ENCODE measurements at places on chromosomes 1 and 21. TPM values are rescaled to one million over a fixed set of nuclear protein-coding genes. Genes with fewer than 3 reads are reported as not detected.

The ENAH gene
- 51.4 TPM for total RNA-seq

The IL12RB2 gene
- 1.3 TPM for total RNA-seq

The FAM163A gene
- total RNA-seq = not detected

The ARF1 gene
- 368 TPM for total RNA-seq

The LRRC39 gene
- total RNA-seq = 0.71 TPM

The UBXN10 gene
- total RNA-seq = 7.8 TPM

The PARP1 gene
- total RNA-seq = 59.2 TPM

The FCGR3A gene
- 323 TPM for total RNA-seq

The CCDC185 gene
- total RNA-seq = not detected

The HSPB7 gene
- 4.9 TPM for total RNA-seq

DNA sequence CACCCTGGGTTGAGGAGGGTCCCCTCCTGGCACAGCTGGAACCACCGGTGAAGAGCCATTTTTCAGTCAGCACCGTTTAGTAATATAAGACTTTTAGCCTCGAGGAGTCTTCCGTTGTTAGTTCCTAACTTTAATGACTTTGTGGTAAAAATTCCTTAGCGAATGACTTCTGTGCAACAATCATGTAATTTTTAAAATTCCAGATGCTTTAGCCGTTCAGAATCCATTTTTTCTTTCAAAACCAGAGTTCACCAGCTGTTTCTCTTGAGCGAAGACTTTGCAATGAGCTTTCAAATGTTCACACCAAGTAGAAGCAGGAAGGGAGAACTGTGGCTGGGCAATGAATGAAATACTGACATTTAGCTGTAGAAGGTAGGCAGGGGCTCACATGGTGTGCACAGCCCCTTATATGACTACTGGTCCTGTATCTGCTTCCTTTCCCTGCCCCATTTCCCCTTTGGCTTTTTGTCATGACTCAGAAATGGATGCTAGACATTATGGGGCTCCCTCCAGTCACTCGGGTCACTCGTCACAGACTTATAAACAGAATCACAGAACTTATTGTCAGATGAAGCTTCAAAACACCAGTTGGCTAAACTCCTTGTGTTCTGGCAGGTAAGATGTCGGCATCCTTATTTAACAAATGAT lies 4.1 kb downstream of the DISC1 start:
- H3K27ac ChIP-seq = no peak overlapping the region
- no peaks in the 10 kb centered on the region for H3K36me3 ChIP-seq
- peaks cover 10% of the 10 kb centered on the region for H3K4me1 ChIP-seq
- no peak for DNase-seq
- no peaks in the 10 kb centered on the region for H3K27me3 ChIP-seq

- no peaks in the 10 kb centered on the region for H3K36me3 ChIP-seq
- H3K4me1 ChIP-seq = peaks cover 23% of the 10 kb centered on the region
- peaks cover 13% of the 10 kb centered on the region for H3K27me3 ChIP-seq
- DNase-seq = no peak
- no peak overlapping the region for H3K4me3 ChIP-seq
- no peak overlapping the region for H3K27ac ChIP-seq
These were observed 134.6 kb upstream of the ARHGEF16 start for GRCh38 chr1:3319874-3320245.

DNA sequence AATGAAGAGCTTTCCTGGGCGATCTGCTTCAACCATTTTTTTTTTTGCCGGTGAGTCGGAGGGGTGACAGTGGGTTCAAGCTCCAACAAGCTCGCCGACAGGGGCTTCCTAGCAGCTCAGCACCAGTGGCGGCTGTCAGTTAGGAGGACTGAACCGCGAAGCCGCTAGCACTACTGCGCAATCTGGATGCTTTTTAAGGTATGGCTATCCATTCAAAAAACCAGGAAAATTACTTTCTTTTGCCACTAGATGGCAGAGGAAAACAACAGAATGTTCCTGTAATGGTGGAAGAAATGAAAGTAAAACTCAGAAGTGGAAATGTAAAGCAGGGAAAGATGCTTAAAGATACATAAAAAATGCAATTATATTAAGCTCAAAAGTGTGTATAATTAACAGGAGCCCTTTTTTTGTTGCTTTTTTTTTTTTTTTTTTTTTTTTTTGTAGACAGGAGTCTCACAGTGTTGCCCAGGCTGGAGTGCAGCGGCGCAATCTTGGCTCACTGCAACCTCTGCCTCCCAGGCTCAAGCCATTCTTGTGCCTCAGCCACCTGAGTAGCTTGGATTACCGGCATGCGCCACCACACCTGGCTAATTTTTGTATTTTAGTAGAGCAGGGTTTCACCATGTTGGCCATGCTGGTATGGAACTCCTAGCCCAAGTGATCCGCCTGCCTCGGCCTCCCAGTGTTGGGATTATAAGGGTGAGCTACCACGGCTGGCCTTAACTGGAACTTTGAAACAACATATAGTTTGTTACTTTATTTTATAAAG lies 8.5 kb downstream of the KYAT3 start:
- H3K27ac ChIP-seq = peak overlapping the region; percentile 33
- peaks cover 44% of the 10 kb centered on the region for H3K36me3 ChIP-seq
- peak; percentile 59 for DNase-seq
- H3K4me3 ChIP-seq = peak overlapping the region; percentile 31
- H3K4me1 ChIP-seq = peaks cover 52% of the 10 kb centered on the region
- H3K27me3 ChIP-seq = no peaks in the 10 kb centered on the region

DNA sequence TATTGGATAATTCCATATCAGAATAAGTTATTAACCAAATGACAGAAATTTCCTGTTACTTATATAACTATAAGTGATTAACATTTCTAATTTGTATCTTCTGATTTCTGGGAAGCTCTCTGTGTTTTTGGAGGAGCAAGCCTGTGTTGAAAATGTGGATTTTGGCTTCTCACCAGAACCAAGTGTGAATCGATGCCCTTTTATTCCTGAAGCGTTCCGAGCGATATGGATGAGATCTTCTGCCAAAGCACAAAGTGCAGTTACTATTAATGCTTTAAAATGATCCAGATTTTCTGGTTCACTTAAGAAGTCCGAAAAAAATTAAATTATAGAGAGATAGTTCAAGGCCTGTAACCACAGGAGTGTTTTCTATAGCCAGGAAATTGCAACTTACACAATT lies 22.8 kb downstream of the ALG14 start:
- no peaks in the 10 kb centered on the region for H3K36me3 ChIP-seq
- H3K27me3 ChIP-seq = no peaks in the 10 kb centered on the region
- H3K27ac ChIP-seq = no peak overlapping the region
- no peaks in the 10 kb centered on the region for H3K4me1 ChIP-seq
- no peak for DNase-seq
- H3K4me3 ChIP-seq = no peak overlapping the region

GRCh38 chr1:165861911-165862310 lies 34.5 kb downstream of the UCK2 start:
- H3K36me3 ChIP-seq = no peaks in the 10 kb centered on the region
- DNase-seq = no peak
- no peaks in the 10 kb centered on the region for H3K27me3 ChIP-seq
- no peaks in the 10 kb centered on the region for H3K4me1 ChIP-seq

GRCh38 chr1:51264451-51264850 lies 28.4 kb downstream of the RNF11 start:
- no peak for DNase-seq
- H3K27ac ChIP-seq = no peak overlapping the region
- H3K36me3 ChIP-seq = no peaks in the 10 kb centered on the region

DNA sequence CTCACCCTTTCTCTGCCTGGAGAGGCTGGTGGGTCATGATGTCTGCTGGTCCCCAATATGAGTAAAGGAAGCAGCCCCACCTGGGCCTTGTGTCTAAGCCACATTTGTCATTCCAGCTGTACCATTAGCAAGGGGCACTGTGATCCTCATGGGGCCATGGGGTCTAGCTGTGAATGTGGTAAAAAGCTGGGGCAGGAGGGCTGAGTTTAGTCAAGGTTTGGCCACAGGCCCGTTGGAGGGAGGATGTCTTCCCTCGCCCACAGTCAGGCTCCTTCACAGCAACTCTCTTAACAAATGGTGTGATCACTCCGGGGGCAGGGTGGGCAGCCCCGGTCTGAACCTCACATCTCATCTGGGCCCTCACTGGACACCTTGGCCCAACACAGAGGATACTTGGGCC lies 115.4 kb downstream of the DMRTB1 start:
- no peak overlapping the region for H3K27ac ChIP-seq
- no peaks in the 10 kb centered on the region for H3K27me3 ChIP-seq
- no peak for DNase-seq
- no peaks in the 10 kb centered on the region for H3K36me3 ChIP-seq

DNA sequence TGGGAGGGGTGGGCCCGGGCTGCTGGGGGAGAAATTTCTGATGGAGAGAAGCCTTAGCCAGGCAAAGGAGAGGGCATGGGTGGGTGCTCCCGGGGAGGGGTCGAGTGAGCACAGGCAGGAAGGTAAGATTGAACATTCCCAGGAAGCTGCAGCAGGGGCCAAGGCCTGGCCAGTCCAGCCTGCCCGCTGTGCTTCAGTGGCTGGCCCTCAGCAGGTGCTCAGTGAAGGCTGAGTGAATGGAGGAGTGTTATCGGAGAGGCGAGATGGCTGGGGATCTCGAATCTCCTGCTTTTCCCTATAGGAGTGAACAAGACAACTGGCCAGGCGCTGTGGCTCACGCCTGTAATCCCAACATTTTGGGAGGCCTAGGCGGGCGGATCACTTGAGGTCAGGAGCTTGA lies 20.9 kb downstream of the SPSB1 start:
- no peak overlapping the region for H3K27ac ChIP-seq
- H3K27me3 ChIP-seq = no peaks in the 10 kb centered on the region
- H3K4me3 ChIP-seq = no peak overlapping the region
- H3K4me1 ChIP-seq = peaks cover 32% of the 10 kb centered on the region

DNA sequence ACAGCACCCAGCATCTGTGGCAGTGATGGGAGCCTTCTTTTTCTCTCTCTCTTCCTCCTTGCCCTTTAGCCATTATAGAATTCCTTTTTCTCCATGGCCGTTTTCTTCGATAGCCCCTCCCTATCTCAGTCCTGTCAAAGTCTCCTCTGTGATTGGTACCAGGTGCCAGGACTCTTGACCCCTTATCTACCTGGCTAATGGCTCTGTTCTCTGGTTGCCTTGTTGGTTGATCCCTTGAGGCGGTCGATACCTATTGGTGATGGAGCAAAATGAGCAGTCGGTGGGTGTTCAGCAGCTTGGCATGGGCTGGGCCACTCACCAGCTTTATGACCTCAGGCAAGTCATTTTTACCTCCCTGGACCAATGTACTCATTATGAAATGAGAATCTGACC lies 2.0 kb downstream of the ATF3 start:
- peaks cover 7% of the 10 kb centered on the region for H3K36me3 ChIP-seq
- H3K27me3 ChIP-seq = peaks cover 8% of the 10 kb centered on the region
- no peak for DNase-seq
- H3K4me1 ChIP-seq = peaks cover 35% of the 10 kb centered on the region

- no peaks in the 10 kb centered on the region for H3K4me1 ChIP-seq
- peak within 1 kb of the TSS; percentile 58 for H3K27ac ChIP-seq
- H3K4me3 ChIP-seq = peak within 1 kb of the TSS; percentile 39
- no peak for DNase-seq
- no peaks in the 10 kb centered on the region for H3K27me3 ChIP-seq
These were observed at the start of gene CD247 for GRCh38 chr1:167518331-167518700. TSS of gene CD247 (minus strand) at chr1:167518529. CDS start at chr1:167518465, 64 bp downstream.

DNA sequence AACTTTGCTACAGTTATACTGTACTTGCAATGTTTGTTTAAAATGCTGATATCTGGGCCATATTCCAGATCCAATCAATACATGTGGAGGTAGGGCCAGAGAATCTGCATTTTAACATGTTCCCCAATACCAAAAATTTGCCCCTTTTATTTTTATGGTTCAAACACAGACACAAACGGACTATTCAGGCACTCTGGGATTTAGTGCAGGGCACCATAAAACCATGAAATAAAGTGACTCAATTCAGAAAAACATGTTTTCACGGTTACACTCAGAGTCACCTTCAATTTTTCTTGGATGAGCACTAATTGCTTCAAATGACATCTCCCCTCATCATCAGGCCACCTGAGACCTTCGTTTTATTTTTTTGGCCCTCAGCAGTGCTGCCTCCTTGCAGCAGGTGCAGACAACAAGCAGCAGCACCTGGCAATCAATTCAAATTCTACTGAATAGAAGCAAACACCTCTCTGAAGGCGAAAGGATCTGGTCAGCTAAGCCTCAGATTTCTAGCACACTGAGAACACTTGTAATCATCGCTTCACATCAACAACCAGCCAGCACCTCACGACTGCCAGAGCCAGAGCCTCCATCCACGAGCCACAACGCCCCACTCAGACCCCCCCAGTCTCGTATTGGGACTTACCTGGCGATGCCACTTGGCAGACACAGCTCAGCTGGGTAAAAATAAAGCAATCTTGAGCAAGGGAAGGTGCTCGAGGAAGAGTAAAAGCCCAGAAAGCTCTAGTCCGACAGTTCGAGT lies 1.1 kb downstream of the ERO1B start:
- peaks cover 16% of the 10 kb centered on the region for H3K4me1 ChIP-seq
- H3K27me3 ChIP-seq = no peaks in the 10 kb centered on the region
- peak overlapping the region; percentile 80 for H3K27ac ChIP-seq
- no peak for DNase-seq

GRCh38 chr1:166975361-166976129 lies at the start of gene ILDR2:
TSS of gene ILDR2 (minus strand) at chr1:166975540. CDS start at chr1:166975268, 272 bp downstream.
- peaks cover 8% of the 10 kb centered on the region for H3K4me1 ChIP-seq
- H3K27me3 ChIP-seq = peaks cover 39% of the 10 kb centered on the region
- peak; percentile 64 for DNase-seq
- peak within 1 kb of the TSS; percentile 72 for H3K4me3 ChIP-seq
- no peaks in the 10 kb centered on the region for H3K36me3 ChIP-seq

DNA sequence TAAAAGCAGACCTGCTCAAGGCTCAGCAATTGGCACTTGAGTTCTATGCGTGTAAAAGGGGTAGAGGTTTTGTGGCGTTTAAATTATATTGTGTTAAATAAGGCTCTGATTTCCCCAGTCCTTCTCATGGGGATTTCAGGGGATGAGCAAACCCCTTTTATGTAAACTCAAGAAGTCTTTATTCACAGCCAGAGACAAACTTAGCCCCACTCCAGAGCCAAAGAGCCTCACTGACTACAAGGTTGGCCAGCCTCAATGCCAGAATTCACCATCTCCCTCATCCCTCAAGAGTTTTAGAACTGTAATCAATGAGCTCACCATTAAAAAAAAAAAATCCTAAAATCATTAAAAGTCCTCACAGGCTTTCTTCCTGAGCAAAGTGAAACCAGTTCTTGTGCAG lies 107.8 kb downstream of the SLC30A10 start:
- H3K36me3 ChIP-seq = no peaks in the 10 kb centered on the region
- no peak for DNase-seq
- H3K4me3 ChIP-seq = no peak overlapping the region

DNA sequence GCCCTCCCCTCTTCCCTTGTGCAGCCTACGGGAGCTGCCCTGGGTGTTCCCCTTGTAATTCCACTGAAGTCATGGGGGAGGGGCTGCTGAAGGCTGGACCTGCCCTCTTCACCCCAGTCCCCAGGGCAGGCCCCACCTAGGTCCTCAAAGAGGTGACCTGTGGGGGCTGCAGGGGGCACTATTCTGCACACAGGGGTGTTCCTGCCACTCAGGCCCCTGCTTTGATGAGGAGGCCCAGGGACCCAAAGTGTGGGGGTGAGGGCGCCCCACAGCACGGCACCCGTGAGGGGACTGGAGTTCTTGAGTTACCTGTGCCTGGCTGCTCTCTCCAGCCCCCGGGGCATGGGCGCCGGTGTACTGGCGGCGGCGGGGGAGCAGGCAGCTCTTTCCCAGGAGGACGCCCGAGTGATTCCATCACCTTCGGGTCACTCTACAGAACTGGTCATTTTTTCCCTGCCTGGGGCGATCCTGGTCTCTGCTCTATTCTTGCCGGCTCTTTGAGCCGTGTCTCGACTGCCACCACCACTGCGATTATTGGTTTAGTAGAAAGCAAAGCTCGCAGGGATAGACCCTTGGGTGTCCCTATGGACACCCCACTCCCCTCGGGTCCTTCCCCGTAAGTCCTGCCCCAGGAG lies 6.9 kb upstream of the PRDM16 start:
- no peaks in the 10 kb centered on the region for H3K36me3 ChIP-seq
- H3K27me3 ChIP-seq = peaks cover 45% of the 10 kb centered on the region
- H3K4me1 ChIP-seq = peaks cover 5% of the 10 kb centered on the region
- no peak for DNase-seq
